GM12891 (cell line): ENCODE measurements at places on chromosomes 12 and 14.

DNA sequence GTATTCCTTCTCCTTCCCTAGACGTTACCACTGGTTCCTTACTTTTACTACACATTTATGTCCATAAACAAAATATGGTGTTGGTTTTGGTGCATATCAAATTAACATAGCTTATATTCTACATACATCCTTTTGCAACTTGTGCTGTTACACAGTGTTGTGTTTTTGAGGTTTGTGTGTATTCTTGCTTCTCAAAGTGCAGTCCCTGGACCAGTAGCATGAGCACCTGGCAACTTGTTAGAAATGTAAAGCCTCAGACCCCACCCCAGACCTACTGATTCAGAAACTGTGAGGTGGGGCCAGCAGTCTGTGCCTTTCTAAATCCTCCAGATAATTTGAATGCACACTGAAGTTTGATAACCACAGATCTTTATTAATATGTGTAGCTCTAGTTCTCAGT is 65.9 kb downstream of the RNFT2 start:
- DNase-seq: no peak

DNA sequence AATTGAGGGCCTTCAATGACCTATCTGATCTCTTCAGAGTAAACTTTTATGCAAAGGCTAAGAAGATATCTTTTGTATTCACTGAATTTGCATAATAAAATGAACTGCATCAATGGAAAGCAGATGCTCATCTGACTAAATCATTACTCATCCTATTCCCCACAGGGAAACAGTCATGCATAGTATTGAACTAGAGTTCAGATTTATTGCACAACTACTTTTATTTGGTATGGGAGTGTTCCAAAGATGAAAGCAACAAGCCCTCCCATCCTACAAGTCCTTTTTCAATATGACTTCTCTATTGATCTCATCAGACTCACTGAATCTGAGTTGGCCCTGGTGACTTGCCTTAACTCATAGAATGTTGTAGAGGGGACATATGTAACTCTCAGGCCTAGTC is 159.8 kb downstream of the KITLG start:
- DNase-seq: no peak

DNA sequence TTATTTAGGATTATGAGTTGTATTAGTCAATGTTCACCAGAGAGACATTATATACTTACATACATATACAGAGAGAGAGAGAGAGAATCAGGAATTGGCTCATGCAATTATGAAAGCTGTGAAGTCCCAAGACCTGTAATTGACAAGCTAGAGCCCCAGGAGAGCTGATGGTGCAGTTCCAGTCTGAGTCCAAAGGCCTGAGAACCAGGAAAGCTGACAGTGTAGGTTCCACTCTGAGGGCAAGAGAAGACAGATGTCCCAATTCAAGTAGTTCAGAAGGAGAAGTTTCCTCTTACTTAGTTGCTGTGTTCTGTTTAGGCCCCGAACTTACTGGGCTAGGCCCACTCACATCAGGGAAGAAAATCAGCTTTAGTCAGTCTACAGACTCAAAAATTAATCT is 76.4 kb upstream of the FICD start:
- DNase-seq: no peak

DNA sequence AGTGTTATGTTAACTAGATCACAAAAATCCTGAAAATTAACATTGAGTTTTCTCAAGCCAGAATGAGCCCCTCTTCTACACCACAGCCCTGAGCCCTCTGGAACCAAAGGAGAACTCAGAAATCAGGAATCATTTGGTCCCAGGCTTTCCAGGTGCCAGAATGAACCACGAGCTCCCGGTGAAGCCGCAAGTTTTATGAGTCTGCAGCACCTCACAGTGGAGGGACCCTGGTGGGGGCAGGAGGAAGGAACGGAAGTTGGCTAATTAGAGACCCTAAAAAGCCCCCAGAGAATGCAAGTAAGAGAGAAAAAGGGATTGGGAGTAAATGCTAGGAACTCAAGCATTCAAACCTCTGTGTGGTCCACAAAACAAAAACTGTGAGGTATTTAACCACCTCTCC is 52.9 kb upstream of the BCL2L14 start:
- no peak for DNase-seq

GRCh38 chr12:107356937-107357295 is 263.6 kb upstream of the CRY1 start:
- DNase-seq: no peak

DNA sequence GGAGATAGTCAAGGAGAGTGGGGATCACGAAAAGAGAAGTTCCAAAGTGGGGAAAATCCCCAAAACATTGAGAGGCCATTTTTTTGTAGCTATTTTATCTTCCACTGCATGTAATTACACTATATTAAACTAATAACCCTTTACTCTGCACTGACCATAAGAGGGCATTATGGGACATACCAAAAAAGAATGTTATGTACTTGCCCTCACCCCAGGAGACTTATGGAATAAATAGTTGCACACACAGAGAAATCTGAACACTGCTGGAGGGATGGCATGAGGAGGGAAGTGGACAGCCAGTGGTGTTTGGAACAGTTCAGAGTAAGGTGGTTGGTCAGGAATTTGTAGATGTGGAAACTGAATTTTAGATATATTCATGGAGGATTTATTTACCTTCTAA is 422.9 kb downstream of the SNAPC1 start:
- no peak for DNase-seq

- no peak for DNase-seq
Measured at GRCh38 chr12:72491426-72491825, 219.3 kb downstream of the TRHDE start.

DNA sequence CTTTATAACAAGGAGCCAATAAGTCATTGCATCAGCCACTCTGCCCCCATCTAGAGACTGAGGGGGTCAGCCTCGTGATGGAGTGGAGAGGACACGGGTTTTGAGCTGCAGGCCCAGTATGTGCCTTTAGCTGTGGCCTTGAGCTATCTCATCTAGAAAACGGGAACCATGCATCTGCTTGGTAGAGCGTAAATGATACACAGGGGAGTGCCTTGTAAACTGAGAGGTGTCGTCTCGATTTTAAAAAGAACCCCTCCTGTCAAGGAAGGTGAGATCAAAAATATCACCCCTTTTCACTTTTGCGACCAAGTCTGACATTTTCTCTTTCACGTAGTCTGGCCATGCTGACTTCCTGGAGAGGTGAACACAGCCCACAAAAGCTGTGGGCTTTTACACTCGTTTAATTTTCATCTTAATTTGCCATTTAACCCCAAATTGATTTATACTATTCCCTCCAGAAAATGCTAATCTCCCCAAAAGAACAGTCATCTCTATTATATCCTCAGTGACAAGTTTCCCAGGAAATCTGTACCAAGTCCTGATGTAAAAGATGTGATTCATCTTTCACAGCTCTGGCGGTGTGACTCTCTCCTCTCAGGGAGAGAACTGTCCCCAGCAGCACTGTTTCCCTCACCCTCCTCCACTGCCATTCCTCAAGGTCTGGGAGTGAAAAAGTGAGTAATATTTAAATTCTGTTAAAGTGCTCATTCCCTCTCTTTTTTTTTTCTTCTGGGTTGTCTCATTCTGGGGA is 30.6 kb downstream of the VCPKMT start:
- DNase-seq: no peak

GRCh38 chr12:92921877-92922276 is 7.2 kb downstream of the EEA1 start:
- no peak for DNase-seq

DNA sequence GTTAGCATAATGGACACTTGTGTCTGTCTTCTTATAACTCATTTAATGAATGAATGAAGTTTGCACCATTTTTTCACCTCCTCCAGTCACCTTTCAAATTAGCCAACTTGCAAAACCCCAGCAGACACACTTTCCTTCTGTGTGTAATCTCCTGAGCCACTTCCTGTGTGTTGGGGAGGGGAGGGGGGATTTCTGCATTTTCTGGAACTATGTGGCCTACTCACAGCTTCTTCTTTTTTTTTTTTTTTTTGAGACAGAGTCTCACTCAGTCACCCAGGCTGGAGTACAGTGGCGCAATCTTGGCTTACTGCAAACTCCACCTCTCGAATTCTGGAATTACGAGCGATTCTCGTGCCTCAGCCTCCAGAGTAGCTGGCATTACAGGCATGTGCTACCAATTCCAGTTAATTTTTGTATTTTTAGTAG is 4.1 kb upstream of the SERPINA1 start:
- DNase-seq: no peak

GRCh38 chr12:46367351-46368029 is 5.1 kb downstream of the SLC38A2 start:
- no peak for DNase-seq

GRCh38 chr14:24342889-24343288 is 3.1 kb upstream of the RIPK3 start:
- no peak for DNase-seq

- DNase-seq: no peak
Measured at GRCh38 chr14:61357123-61357522, 35.7 kb downstream of the PRKCH start.

- no peak for DNase-seq
Measured at GRCh38 chr12:64178122-64178521, 44.0 kb downstream of the KICS2 start.
